ENCODE measurements at places on chromosomes 11 and 22.
A peak's percentile ranks its signal among the peaks of the same experiment; 100 is the strongest.

DNA sequence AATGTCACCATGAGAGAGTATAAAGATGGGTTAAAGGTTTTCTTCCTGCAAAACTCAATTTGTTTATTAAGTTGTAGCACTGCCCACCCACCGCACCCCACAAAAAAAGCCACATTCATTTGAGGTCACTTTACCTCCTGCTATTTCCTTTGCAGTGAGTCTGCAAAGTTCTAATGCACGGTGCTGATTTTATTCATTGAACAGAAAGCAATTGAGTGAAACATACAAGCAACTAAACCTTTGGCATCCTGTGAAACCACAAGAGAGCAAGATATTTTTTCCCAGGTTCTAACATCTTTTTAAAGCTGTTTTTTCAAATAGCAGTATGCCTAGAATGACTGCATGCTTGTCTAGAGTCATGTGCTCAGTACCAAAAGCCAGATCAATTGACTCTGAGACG lies 39.0 kb downstream of the RRAS2 start:
- peak; percentile 14 for DNase-seq

DNA sequence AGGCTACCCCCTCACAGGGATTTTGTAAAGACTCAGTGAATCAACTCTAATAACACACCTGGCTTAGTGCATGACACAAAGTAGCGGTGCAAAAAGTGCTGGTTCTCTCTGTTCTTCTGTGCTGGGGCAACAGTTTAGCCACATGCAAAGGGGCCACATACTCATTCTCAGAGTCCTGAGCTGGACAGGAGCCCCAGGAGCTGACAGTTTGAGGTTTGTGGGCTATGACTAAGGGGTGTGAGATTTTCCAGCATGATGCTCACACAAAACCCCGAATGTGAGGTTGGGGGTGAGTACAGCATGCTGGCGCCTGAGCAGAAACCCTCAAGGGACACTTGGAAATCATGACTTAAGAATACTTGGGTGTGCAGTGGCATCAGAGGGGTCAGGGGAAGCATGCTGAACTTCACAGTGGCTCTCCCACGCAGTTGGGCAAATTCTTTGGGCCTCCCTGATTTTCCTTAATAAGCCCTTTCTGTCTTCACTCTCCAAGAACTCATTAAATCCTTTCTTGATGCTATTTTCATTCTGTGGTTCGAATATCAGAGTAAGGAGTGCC lies 31.0 kb downstream of the TMPRSS5 start:
- no peak for DNase-seq

DNA sequence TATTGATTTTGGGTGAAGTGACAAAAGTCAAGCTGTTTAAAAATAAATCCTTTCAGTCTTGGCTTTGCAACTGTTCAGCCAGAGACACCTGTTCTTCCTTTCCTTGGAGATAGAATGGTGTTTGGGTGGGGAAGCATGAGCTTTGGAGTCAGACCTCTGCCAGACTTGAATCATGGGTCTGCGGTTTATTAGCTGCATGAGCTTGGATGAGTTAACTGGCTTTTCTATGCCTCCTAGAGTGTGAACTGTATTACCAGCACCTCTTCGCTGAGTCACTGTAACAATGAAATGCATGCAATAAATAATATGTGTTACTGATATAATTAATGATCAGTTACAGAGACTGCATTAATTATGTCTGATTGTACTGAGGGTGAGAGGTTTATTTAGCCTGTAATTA lies 13.5 kb upstream of the MYEOV start:
- no peak for DNase-seq

GRCh38 chr11:123381817-123382554 lies 48.1 kb upstream of the GRAMD1B start:
- DNase-seq: no peak

DNA sequence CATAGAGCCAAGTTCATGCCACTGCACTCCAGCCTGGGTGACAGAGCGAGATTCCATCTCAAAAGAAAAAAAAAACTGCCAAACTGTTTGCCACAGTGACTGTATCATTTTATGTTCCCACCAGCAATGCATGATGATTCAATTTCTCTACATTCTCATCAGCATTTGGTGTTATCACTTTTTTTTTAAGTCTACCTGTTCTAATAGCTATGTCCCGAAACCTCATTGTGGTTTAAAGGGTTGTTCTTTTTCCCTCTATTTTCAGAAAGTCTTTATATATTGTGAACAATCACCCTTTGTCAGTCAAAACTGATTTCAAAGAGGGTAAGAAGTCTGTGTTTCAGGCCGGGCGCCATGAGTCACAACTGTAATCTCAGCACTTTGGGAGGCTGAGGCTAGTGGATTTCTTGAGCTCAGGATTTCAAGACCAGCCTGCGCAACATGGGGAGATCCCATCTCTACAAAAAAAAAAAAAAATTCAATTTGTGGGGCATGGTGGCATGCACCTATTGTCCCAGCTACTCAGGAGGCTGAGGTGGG lies 14.8 kb upstream of the FAM168A start:
- no peak for DNase-seq

DNA sequence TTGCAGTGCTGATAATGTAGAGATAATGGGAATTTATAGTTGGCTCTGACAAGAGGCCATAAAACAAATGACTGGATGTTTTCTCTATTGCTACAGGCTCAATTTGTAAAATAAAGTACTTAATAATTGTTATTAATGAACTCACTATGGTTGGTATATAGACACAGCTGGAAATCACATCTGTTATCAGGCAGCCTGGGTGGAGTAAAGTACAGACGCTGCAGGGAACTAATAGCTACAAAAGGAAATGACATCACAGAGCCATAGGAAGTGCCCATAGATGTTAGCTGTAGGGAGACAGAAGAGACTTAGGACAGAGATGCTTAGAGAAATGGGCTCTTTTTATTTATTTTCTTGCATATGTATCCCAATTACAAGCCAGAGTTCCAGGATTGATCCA lies 81.0 kb upstream of the SNX19 start:
- DNase-seq: no peak

Measured in T-helper 9 cell (primary cell).